CD4-positive, alpha-beta T cell treated with Interleukin-10 for 1 hour (primary cell): ENCODE measurements at places on chromosomes 3 and 15.

GRCh38 chr15:83112233-83112955 is 4.9 kb downstream of the TM6SF1 start:
- DNase-seq = no peak

DNA sequence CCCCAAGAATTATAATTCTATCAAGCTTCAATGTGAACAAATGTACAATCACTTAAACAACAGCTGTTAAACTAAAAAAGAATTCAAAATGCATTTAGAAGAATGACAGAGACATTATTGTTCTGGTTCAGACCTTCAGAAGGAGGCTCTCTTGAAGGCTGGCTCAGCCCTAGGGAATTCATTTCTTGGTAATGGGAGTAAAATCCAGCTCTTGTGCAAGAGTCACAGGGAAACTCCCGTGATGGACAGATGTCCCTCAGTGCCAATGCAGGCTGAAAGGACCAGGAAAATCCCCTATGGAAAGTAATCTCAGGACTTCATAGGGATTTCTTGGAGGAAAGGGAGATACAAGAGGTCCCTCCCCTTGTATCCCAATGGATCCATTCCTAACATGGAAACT is 149.9 kb upstream of the STT3B start:
- DNase-seq = no peak

DNA sequence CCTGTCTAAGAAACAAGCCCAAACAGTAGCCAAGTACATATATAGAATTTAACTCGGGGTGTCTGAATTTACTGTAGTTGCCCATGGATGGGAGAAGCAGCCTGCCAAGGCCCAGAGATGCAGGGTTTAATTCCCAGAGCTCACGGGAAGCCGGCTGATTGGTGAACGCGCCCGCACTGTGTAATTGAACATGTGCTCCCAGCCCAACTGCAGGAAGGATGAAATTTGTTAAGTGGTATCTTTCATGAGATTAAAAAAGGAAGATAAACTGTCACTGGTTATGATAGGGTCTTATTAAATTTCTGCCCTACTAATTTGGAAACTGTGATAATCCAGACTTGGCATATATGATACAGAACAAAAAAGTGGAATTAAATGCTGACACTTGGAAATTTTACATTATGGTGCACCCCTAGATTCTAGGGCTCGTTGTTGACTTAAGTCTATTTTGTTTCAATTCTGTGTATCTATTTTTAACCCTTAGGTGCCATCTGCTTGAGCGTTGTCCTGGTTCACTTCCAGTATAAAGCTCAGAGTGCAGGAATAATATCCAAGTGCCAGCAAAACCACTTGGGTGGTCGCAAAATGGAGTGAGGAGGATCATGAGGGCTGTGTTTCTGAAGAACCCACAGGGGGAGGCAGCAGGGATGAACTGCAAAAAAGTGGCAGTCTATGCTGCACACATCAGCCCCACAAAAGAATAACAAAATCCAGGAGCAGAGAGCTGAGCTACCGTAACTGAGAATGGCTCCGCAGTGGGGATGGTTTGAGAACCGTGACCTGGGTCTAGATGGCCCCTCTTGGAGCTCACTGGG is 13.8 kb upstream of the TMC3 start:
- DNase-seq = no peak

- no peak for DNase-seq
Measured at GRCh38 chr3:72174040-72174439, 389.1 kb upstream of the PROK2 start.

- no peak for DNase-seq
Measured at GRCh38 chr15:61315471-61315870, 86.4 kb upstream of the RORA start.

DNA sequence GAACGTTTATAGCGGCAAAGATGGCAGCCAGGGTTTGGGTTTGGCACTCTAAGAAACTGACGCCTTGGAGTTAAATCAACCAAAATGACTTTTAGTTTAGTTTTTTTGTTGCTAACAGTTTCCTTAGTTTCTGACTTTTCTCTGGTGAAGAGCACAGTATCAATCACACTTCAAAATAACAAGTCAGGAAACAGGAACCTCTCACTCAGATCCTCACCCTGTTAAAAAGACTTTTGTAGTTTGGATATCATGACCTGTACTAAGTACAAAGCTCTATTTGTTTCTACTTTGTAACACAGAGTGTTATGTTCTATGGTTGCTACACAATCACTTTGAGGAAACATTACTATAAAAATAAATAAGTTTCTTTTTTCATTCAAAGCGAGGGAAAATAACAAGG is 51.1 kb downstream of the ATP10A start:
- DNase-seq = no peak

- no peak for DNase-seq
Measured at GRCh38 chr3:62911526-62911925, 36.3 kb upstream of the CADPS start.

GRCh38 chr3:107045791-107046190 is 331.4 kb upstream of the CCDC54 start:
- DNase-seq = no peak

DNA sequence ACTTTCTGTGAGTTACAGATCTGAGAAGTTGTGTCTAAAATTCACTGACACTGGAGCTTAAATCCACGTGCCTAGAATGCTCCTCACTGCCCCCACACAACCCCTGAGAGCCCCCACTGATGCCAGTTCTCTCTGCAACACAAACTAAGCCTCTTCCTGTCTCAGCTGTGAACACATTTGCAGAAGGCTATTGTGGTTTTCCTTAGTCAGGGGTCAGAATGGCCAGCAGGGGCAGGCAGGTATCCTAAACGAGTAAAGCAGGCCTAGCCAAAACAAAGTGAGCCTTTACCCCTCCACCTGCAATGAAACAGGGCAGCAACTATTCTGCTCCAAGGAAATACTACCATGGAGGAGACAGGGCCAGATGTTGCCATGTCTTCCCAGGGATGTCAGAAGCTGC is 78.6 kb downstream of the FHIT start:
- DNase-seq = no peak

- no peak for DNase-seq
Measured at GRCh38 chr3:132087356-132087755, 52.5 kb upstream of the CPNE4 start.

DNA sequence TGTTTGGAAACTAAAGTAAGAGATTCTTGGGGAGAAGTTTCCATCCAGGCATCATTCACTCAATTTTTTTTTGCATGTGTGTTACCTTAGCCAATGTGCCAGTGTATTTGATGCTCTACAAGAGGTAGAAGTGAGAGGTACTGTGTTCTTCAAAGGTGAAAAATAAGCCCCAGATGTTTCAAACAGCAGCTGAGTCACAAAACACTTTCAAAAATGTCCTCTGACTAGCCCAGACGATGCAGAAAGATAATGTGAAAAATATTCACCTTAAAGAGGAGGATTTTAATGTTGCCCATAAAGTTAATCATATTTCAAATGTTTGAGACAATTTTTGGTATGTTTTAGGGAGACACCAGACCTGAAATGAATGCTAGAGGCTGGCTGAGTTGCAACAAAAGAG is 107.7 kb upstream of the RASGRP1 start:
- no peak for DNase-seq

GRCh38 chr3:141909408-141909807 is 33.0 kb downstream of the ATP1B3 start:
- no peak for DNase-seq

DNA sequence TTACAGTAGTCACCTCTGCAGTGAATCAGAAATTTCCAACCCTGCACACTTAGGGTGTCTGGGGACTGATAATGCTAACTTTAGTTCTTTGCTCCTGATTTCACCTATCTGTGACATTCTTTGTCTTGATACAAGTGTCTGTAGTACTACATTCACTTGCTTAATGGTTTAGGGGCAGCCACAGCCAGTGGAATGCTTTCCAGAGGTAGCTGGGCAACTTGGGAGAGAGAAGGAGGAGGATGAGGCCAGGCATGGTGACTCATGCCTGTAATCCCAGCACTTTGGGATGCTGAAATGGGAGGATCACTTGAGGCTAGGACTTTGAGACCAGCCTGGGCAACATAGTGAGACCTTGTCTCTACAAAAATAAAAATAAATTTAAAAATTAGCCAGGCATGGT is 8.5 kb downstream of the BAHD1 start:
- DNase-seq = no peak

- peak; percentile 48 for DNase-seq
Measured at GRCh38 chr3:129282727-129283327, 4.2 kb downstream of the HMCES start.

GRCh38 chr3:29067007-29067406 is 213.9 kb upstream of the RBMS3 start:
- DNase-seq = no peak

- DNase-seq = no peak
Measured at GRCh38 chr15:78761020-78761419, 50.2 kb downstream of the ADAMTS7 start.

- DNase-seq = no peak
Measured at GRCh38 chr3:151213881-151214280, 10.9 kb upstream of the GPR171 start.

DNA sequence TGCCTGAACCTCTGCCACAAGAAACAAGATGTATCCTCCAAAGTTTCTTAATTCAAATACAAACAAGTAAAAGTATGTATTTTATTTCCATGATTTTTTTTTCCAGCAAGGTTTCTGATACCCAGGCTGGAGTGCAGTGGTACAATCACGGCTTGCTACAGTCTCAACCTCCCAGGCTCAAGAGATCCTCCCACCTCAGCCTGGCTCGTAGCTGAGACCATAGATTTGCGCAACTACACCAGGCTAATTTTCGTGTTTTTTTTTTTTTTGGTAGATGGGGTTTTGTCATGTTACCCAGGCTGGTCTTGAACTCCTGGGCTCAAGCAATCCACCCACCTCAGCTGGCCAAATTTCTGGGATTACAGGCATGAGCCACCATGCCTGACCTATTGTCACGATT is 12.2 kb upstream of the VEPH1 start:
- DNase-seq = no peak

GRCh38 chr15:76336254-76337058 is at the start of gene ISL2:
TSS of gene ISL2 (plus strand) at chr15:76336773. CDS start at chr15:76336884, 111 bp downstream.
- DNase-seq = peak; percentile 72

GRCh38 chr3:138359919-138360868 is 11.8 kb downstream of the MRAS start:
- no peak for DNase-seq
